AG10803 (cell line): ENCODE measurements at places on chromosomes 3 and 15.

DNA sequence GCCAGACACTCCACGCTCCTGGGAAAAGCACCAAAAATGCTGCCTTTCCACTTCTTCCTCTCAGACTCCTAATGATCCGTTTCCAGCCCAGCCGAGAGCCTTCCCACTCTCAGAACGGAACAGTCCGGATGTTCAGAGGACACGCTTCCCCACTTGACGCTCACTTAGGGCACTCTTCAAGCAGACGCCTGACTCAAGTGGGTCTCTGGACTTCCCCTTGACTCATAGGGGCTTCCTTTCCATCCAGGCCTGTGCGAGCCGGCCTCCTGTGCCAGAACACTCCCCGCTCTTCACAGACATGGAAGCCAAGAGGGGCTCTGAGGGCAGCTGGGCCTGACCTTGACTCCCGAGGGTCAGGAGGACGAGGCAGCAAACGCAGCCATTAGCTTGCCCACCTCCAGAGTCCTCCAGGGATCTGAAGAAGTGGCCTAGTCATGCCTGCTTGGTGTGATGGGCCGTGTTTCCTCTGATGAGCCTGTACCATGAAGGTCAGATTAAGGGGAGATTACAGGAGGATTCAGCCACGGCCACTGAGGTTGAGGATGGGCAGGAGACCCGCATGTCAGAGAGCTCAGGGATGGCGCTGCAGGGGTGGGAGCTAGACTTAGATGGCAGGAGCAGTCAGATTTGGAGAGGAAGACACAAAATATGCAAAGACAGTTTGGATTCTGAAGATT lies 114.7 kb upstream of the TLE3 start:
- DNase-seq = no peak

DNA sequence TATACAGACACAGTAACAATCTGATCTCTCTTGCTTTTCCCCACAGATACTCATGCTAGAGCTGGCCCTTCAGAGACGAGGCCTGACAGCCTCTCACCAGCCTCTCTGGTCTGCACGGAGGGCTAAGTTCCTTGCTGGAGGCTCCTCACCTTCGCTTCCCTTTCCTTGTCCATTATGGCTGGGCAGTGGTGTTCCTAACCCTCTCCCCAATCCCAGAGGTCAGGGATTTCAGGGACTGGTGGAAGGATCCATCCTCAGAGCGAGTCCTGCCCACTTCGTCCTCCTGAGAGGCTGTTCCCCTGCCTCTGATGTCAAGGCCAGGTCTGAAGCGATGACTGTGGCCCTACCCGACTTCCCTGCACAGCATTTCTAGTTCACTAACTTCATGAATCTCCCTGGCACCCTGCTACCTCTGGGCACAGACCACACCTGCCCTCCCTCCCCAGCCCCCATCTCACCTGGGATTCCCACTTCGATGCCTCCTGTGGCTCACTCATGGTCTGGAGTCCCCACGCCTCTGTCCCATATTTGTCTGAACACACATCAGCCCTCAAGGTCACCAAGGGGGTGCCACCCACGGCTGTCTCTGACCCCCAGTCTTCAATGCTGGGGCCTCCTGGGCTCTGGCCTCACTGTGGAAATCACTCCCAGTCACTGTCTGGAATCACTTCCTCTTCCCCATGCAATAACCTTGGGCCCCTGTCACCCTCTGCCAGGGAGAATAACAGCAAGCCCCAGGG lies 124.9 kb upstream of the PRR20G start:
- no peak for DNase-seq

- peak; percentile 12 for DNase-seq
Observed at GRCh38 chr3:152583963-152584362, 251.0 kb upstream of the P2RY1 start.

DNA sequence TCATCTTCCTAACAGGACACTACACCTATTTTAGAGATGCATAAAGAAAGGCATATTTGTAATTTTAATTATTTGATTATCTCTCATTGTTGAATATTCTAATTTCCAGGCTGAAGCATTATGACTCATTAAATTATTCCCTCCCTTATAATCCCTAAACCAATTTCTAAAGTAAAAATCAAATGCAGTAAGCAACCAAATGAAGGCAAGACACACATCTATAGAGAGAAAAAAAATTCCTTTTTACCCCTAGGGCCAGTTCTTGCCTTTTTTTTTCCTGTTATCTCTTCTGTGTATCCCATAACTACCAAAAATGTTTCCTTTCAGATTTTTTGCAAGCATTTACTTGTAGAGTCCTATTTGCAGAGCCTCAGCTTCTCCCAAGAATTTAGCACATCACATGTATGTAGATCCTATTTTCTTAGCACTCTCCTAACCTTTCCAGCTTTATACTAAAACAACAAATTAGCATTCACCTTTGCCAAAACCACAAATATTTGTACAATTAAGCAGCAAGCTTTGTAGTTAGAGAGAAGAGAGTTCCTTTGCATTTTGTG lies 177.9 kb downstream of the SATB1 start:
- DNase-seq = no peak

GRCh38 chr15:49145651-49146609 lies 9.5 kb downstream of the COPS2 start:
- DNase-seq = peak; percentile 57

DNA sequence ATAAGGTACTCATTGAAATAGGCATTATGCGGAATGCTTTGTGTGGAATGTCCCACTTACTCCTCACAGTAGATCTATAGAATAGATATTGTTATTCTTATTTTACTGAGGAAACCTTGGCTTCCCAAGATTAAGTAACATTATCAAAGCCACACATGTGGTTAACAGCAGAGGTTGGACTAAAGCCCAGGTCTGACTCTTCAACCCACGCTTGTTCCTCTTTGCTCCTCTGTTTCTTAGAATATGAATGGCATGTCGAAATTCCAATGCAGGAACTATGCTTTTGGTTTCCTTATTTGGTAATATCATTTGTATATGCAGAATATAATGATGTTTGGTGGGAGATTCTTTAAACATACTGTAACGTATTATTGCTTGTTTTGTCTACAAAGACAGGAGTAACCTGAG lies 818.8 kb upstream of the LMCD1 start:
- peak; percentile 68 for DNase-seq

GRCh38 chr3:20870106-20870899 lies 684.3 kb upstream of the SGO1 start:
- no peak for DNase-seq

DNA sequence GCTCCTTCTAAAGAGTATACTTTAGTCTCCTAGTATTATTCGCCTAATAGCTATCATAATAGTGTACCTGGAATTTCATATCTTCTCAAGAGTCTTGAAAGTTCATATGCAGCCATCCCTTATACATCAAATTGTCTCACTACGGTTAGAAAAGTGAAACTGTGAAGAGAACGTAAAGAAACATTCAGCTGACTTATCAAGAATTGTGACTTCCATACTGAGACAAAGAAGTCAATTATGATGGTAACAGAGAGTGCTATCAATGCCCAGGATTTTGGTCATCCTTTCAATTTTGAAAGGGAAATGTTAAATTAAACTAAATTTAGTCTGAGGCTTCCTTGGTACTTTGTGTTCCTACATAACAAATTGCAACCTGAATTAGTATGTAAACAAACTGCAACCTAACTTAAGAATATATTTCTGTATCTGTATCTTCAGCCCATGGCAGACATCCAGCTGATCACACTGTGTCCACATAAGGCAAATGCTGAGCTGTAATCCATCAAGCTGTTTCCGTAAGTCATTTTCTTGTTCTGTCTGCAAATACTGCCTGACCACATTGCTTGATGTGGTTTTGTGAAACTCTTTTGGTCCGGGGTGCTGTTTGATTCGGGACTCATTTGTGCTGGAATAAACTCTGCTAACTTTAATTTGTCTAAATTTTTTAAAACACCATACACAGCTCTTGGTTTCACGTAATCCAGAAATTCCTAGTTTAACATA lies 469.6 kb downstream of the SI start:
- DNase-seq = no peak

- DNase-seq = no peak
Observed at GRCh38 chr3:49053543-49053942, 24.3 kb upstream of the IMPDH2 start.

DNA sequence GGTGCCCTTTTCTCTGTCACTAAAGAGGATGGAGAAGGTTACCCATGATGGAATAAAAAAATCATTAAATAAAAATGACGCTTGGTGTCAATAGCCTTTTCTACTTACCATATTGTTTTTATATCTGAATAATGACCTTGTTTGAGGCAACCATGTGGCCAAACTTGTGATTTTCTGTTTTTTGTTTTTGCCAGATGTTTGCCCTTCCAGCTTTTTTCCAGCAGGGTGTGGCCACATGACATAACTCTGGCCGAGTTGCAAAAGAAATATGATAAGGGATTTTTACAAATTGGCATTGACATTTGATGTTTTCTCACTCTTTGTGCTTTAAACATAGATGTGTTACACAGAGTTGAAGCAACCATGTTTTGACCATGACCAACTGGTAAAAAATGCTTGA lies 39.7 kb upstream of the EPHA3 start:
- DNase-seq = no peak

- no peak for DNase-seq
Observed at GRCh38 chr3:127452321-127452821, 138.2 kb downstream of the TPRA1 start.

DNA sequence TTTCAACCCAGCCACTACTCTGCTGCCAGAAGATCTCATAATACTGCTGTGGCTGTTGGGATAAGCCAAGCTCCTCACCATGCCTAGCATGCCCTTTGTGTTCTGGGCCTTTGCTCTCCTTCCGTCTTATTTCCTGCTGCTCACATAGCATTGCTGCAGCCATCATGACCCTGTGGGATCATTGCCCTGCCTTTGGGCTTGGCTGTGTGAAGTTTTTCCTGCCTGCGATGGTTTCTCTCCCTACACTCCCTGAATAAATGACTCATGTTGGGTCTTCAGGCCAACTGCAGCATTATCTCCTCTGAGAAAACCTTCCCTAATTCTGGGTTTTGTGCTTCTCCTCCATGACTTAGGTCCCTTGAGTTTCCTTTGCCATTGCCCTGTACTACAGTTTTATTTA lies 20.8 kb upstream of the TRA2B start:
- no peak for DNase-seq

- DNase-seq = no peak
Observed at GRCh38 chr3:7205962-7206361, 345.0 kb downstream of the GRM7 start.

- DNase-seq = no peak
Observed at GRCh38 chr3:26406636-26407035, 215.9 kb upstream of the LRRC3B start.

DNA sequence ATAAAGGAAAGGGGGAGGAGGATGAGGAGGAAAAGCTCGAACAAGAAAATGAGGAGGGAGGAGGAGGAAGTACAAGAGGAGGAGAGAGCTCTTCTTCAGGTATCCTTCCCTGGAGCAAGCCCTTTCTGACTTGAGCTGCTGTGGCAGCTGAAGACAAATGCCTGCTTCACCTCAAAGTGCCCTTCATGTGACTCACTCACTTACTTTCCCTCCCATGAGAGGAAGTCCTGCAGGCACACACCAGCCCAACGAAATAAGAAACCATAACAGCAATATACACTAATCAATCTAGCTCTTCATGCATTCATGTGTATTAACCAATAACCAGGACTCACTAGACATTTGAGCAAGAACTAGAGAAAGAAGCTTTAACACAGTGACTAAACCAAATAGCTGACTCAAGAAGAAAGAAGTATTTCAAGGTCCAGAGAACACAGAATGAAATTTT lies 251.9 kb downstream of the IGSF11 start:
- no peak for DNase-seq

- DNase-seq = peak; percentile 35
Observed at GRCh38 chr3:142276781-142277180, 51.4 kb upstream of the GK5 start.

DNA sequence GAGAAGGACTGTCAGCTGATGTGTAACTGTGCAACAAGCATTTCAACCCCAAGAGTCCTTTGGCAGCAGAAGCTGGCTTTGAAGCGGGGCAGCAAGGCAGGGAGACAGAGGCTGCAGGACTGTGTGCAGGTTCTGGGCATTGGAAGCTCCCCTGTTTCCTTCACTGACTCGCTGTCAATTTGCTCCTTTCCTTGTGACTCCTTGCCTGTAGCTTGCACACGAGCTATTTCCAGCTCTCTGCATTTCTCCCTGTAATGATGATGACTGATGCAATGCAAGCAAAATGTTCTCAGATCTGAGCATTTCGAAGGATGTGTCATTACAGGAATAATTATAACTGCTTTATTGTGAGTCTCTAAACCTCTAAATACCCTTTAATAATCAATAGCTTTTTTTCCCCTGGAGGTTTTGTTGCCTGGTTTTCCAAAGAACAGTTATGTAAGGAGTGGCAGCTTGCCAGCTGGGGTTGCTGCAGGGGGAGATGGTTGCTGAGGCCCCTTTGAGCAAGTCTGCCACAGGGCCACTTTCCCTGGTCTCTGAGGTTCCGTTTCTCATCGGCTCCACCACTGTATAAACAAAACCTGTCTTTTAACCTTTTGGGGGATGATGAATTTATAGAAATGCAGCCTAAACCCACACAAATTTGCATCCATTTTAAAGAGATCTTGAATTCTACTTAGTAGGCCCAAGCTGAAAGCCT lies 2.8 kb downstream of the APOD start:
- peak; percentile 72 for DNase-seq
